Fibroblast of skin of abdomen (primary cell): ENCODE measurements at places on chromosomes 3 and 15.

DNA sequence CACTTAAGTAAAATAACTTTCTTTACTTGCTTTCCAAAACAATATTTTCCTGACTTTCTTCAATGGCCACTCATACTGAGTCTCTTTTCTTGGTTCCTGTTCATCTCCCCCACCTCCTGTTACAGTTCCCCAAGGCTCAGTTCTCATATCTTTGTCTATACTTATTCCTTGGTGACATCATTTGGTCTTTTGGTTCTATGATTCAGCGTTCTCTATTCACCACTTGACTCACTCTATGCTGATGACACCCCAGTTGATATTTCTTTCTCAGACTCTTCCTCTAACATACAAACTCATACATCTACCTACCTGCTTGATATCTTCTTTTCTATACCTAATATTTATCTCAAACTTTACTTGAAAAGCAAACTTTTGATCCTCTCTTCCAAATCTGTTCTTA lies 85.0 kb upstream of the P3H2 start:
- peak; percentile 71 for DNase-seq

- DNase-seq: no peak
Observed at GRCh38 chr3:141933421-141934300, 57.2 kb downstream of the ATP1B3 start.

DNA sequence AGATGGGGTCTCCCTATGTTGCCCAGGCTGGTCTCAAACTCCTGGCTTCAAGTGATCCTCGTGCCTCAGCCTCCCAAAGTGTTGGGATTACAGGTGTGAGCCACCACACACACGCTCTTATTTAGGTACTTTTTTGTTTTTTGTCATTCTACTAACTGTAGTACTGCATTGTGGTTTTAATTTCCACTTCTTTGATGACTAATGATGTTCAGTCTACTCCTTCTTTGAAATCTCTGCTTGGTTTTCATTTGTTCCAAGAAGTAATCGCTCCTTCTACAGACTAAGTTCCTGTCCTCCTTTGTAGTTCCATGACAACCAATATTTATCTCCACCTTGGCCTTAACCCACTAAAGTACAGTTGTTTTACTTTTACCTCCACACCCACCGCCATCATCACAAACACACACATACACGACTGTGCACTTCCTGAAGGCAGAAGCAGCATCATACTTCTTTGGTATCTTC lies 529 bp upstream of the DLEC1 start:
- DNase-seq: no peak

DNA sequence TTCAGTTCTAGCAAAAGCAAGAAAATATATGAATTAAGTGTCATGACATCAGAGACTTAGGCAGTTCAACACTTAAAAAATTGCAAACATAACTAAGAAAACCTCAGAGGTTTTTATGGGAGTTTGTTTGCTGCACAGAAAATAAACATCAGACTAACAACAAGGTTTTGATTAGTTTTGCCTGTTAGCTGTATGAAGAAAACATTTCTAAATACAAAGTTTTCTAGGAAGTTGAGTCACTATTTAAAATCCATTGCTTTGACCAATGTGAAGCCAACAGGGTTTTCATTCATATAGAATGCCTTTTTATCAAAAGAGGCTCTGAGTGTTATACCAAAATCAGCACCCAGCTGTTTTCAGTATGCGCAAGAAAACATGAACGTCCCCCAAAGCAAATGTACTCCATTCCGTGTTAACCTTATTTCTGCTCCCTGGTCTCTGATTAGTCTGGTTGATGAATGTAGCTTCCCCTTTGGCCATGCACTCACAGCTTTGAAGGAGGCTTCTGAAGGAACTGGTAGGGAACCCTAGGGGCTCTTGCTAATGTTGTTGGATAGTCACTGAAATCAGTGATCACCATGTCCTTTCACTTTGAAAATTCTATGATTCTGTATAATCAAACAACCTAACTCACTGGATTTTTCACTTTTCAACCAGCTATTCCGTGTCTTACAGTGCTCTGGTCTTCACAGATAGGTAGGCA lies 89.6 kb upstream of the TSEN2 start:
- DNase-seq: peak; percentile 7

- no peak for DNase-seq
Observed at GRCh38 chr3:77800893-77801292, 761.0 kb downstream of the ROBO2 start.

GRCh38 chr15:85872125-85872524 lies 77.4 kb upstream of the KLHL25 start:
- peak; percentile 14 for DNase-seq

DNA sequence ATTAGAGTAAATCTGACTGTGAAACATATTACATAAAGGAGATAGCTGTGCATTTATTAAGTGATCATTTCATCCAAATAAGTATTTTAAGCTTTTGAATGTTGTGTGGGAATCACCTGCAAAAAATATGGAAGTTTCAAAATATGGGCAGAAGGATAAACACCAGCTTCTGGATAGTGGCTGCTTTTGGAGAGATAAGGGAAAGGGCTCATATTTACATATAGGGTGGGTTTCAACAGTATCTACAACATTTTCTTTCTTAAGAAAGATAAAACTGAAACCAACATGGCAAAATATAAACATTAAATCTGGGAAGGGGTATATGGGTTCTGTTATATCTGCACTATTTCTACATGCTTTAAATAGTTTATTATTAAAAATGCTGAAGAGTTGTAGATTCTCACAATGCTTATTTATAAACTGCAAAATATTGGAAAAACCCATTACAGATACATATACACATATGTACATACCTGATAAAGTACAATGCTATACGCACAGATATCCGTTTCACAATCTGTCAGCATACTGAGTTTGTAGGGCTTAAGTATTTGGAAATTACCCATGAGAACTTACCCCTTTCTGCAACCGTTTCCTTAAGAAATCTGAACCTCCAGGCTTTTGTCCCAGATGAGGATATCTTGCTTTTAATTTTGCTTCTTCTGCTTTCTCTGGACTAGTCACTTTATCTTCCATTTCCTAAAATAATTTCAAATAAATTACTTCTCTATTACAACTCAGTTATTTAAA lies 12.1 kb downstream of the ARPP19 start:
- DNase-seq: no peak

GRCh38 chr3:46479021-46479420 lies 14.3 kb upstream of the LTF start:
- no peak for DNase-seq

GRCh38 chr3:45632956-45633355 lies 38.4 kb downstream of the LIMD1 start:
- no peak for DNase-seq

- peak; percentile 82 for DNase-seq
Observed at GRCh38 chr3:18098960-18099587, 326.1 kb downstream of the SATB1 start.

DNA sequence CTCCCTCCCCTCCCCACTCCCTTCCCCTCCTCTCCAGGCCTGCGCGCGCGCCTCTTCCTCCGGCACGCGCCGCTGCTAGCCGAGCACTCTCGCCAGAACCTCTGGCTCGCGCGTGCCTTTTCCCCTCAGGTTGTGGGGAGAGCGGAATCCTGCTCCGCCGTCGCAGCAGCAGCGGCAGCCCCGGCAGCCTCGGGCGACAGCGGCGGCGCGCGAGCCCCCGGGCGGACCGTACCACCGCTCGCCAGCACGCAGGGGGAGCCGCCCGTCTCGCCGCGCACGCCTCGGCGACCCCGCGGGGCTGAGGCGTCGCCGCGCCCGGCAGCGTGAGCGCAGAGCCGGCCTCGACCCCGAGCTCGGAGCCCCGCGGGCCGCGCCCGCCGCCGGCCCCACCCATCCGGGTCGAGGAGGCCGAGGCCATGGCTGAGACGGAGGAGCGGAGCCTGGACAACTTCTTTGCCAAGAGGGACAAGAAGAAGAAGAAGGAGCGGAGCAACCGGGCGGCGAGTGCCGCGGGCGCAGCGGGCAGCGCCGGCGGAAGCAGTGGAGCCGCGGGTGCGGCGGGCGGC lies at the start of gene CDV3:
Gene CDV3, plus strand, starts transcription at position 58 of the 566 bp plus-strand sequence. Its CDS starts 359 bp downstream, at position 417.
- no peak for DNase-seq

DNA sequence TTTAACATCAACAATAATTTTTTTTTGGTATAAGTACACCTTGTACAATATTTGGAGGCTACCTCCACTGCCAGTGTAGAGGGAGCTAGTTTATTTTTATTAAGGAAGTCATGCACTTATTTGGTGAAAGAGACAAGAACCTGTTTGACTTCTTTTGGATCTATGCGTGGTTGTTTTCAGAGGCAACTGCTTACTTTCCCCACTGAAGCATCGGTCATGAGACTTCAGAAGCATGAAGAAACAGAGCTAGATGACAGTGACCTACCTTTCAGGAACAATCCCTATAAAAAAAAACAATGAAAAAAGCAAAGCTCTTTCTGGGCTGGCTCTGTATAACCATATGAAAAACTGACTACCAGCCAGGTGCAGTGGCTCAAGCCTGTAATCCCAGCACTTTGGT lies 20.0 kb upstream of the ZNF148 start:
- no peak for DNase-seq

DNA sequence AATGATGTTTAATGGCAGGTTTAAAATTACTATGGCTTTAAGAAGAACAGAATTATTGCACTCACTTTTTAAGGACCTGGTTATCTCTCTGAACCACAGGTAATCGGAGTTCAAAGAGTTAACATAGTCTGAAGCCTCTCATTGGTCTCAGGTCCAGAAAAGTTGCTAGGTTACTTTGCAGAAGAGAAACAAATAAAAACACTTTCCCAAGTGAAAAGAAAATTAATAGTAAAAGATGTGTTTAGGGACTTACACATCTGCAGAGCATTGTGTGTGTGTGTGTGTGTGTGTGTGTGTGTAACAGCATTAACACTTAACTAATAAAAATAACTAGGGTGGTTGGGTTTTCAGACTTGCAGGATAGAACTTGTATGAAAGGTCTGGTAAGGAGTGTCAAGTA lies 1.0 kb downstream of the MASP1 start:
- DNase-seq: no peak

GRCh38 chr3:39327746-39328349 lies 1.7 kb upstream of the CCR8 start:
- no peak for DNase-seq

DNA sequence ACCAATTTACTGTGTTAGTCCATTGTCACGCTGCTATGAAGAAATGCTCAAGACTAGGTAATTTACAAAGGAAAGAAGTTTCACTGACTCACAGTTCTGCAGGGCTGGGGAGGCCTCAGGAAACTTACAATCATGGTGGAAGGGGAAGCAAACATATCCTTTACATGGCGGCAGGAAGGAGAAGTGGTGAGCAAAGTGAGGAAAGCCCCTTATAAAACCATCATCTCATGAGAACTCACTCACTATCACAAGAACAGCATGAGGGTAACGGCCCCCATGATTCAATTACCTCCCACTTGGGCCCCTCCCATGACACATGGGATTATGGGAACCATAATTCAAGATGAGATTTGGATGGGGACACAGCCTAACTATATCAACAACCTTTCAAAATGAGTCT lies 20.2 kb downstream of the USF3 start:
- no peak for DNase-seq

DNA sequence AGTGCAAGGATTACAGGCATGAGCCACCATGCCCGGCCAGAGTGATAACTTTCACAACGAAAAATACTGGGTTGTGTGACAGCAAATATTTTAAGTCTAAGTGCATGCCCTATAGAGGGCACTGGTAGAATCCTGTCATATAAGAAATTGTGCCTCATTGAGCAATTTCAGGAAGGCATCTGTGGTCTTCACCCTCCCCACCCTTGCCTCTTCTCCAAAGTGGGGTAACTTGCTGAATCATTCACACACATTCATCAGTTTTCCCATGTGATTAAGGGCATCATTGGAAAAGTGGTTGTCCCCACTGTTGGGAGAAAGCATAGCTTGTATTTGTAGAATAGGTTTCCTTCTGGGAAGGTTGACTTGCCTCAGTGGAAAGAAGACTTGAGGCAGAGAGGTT lies 9.2 kb downstream of the MITF start:
- DNase-seq: no peak

DNA sequence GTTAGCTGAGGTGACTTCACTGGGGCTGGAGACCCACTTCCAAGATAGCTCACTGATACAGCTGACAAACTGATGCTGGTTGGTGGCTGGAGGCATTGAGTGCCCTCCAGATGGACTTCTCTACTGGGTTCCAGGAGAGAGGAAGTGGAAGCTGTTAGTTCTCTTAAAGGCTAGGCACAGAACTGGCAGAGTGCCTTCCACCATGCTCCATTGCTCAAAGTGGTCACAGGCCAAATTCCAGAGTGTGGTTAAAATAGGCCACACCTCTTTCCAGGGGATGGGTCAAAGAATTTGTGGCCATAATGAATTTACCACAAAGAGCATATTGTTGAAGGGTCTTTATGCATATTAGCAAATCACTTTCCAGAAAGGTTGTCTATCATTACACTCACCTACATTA lies 74.2 kb downstream of the NMD3 start:
- no peak for DNase-seq

- no peak for DNase-seq
Observed at GRCh38 chr15:80618685-80619400, 76.3 kb upstream of the ABHD17C start.

DNA sequence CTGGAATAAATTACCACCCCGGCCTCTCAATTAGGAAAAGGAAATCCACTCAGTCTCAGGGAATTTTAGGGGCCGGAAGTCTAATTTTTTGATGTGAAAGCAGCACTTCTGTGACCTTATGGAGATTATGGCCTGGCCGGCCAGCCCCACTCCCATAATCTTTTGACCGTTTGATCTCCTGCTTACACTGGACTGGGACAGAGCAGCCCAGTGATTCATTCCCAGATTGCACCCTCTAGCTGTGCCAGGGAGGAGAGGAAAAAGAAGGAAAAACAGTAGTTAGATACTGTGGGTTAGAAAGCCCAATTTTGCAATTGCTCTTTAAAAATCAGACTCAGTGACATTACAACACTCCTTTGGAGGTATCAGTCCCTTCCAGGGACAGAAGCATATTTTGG lies 32.4 kb downstream of the GJD2 start:
- DNase-seq: no peak

- peak; percentile 64 for DNase-seq
Observed at GRCh38 chr3:56624725-56625124, 58.3 kb downstream of the TASOR start.

DNA sequence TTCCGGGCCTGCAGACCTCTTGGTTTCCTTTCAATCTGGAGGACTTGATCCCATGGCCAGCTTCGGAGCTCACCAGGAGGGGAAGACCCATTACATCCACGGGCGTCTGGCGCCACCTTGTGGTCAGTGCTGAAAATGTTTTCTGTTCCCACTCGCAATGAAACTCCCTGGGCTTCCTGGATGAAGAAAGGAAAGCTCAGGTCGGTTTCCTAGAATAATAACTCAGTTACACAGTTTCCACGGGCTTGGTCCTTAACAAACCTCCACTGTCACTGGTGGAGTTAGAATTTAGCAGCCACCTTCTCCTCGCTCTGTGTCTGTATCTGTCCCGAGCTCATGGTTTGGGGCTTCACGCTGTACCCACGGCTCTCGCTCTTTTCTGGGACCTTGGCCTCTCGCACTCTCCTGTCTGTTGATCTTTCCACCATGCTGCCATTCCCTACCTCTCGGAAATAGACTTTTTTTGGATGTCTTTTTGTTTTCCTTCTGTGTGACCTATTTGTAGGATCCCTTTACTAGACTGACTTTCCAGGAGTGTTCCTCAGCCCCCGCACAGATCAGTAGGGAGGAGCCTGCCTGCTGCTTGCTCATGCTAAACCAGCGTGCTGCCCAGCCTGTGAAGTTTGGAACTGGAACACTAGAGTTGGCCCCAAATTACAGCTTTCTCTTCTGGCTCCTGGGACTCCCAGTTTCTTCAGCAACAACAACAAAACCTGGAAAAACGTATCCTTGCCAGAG lies 56.3 kb downstream of the IL20RB start:
- DNase-seq: peak; percentile 86
